Peyer's patch (tissue), 4 donors: ENCODE measurements at places on chromosomes 16 and 17.
A peak's percentile ranks its signal among the peaks of the same experiment; 100 is the strongest.

- DNase-seq: peak; percentile 73
Observed at GRCh38 chr17:50532452-50533024, at the start of gene EPN3. Gene EPN3, plus strand, starts transcription at chr17:50532735. Its CDS starts 3,822 bp downstream, at chr17:50536557.

GRCh38 chr16:67415872-67416793 lies at the start of gene ZDHHC1:
Gene ZDHHC1, minus strand, starts transcription at chr16:67416477. Its CDS starts 8,702 bp downstream, at chr16:67407775.
- peak; percentile 78 for DNase-seq

- no peak for DNase-seq
Observed at GRCh38 chr16:68889508-68890150, 46.3 kb downstream of the TANGO6 start.

DNA sequence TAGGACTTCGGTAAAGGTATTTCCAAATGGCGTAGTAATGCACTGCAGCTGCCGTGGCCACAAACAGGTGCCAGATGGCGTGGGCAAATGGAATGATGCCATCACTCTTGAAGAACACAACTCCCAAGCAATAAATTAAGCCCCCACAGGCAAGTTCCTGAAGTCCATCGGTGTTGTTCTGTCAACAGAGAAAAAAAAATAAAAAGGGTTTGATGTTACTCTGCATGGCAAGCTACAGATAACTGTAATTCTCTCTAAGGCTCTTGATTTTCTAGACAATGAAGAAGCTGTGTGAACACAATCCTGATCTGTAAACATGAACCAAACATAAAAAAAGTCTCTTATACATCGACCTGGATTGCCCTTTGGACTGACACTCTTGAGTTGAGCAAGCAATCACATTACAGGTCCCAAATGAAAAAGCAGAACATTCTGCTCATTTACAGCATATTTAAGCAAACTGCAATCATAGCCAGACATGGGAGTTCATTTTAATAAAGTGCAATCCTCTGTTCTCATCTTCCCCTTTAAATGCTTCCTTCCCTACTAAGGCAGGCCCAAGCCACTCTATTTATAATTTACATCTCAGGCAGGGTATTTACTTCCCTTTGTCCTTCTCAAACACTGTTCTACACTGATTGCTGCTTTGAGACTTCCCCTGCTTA lies 27.1 kb downstream of the MMD start:
- DNase-seq: peak; percentile 48

DNA sequence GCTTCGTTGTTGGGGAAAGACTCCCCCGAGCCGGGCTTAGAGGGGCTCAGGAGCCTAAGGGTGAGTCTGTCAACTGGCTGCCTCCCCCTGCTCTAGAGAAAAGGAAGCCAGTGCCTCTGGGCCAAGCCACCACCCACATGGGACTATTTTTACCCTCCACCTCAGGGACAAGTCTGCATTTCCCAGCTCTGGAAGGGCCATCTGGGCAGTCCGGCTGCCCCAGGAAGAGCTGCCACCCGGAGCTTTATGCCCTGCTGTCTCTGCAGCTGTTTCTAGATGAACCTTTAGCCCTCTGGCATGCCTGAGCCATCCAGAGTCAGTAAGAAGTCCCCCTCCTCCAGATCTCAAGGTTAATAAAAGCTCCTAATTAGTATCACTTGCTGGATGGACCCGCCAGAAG lies 5.3 kb upstream of the RPRML start:
- DNase-seq: no peak
